Choroid plexus epithelial cell (primary cell): ENCODE measurements at places on chromosomes 5 and 9.
A peak's percentile ranks its signal among the peaks of the same experiment; 100 is the strongest.

- DNase-seq: peak; percentile 19
Measured at GRCh38 chr5:160353379-160353778, 17.0 kb downstream of the C1QTNF2 start.

- peak; percentile 94 for DNase-seq
Measured at GRCh38 chr5:9653811-9654210, 23.7 kb upstream of the TAS2R1 start.

DNA sequence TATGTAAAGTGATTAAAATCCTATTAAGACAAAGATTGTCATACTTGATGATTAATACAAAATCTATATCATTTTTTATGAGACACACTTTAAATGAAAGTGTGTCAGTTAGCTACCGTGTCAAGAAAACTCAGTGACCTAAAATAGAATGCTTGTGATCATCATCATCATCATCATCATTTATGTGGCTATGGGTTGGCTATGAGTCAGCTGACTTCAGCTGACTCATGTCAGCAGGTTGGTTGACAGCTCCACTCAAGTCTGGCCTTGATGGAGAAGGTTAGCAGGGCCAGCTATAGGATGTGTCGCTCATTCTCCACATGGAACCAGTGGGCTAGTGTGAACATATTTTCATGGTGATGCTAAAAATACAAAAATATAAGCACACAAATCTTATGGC, 43.8 kb upstream of the ZNF300 start:
- no peak for DNase-seq

DNA sequence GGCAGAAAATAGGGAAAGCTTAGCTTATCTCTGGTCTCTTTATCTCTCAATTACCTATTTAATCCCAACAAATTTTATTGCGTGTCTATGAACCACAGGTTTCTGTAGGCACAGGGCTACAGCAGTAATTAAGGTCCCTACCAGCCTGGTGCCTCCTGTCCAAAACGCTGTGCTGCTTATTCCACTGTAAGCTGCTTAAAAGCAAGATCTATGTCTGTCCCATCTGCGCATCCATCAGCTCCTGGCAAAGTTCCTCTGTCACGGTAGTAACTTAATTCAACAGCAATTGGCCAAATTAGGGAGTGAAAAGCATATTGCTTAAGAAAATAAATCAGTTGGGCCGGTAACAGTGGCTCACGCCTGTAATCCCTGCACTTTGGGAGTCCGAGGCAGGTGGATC, 235.8 kb upstream of the VLDLR start:
- no peak for DNase-seq

DNA sequence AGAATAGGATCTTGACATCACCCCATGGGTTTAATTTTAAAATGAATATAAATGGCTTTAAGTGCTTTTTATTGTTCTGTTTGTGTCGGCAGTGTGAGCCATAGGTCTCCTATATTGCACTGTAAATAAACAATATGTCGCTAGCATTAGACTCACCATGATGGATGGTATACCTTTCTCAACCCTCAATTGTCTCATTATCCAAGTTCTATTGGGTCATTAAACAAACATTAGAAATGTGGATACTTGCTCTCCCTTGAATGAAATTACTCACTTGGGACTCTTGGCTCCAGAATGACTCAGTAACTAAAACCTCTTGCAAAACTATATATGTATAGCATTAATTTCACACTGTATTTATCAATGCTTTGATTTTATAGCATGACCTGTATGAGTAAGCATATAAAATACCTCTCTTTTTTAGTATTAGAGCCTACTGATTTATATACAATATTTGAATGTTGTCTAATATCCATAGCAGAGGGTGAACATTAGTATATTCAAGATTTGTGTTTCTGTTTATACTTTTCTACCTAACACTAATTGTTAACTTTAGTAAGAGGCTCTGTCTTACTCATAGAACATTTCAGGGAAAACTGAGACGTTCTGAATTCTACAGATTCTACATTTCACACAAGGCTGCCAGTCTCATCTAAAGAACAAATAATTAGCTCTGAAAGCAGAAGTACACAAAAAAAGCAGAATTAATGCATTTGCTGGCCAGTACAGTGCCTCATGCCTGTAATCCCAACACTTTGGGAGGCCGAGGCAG, 303.8 kb upstream of the PRR16 start:
- DNase-seq: peak; percentile 56

GRCh38 chr5:157860898-157861890, 2.2 kb upstream of the CLINT1 start:
- DNase-seq: no peak

DNA sequence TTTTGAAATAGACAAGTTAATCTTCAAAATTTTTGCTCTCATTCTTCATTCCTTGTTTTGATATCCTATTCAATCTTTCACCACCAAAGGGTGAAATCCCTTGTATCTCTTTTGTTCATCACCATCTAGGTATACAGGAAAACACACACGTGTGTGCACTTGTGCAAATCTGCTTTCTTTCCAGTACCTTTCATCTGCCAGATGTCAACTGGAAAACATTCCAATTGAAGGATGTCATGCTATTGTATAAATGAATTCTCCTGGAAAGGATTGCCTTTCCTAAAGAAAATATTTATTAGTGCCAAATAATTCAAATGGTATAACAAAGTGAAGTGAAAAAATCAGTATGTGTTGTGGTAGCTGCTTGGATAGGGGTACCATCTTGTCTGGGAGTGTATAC, 123.7 kb downstream of the RANBP17 start:
- DNase-seq: peak; percentile 13

DNA sequence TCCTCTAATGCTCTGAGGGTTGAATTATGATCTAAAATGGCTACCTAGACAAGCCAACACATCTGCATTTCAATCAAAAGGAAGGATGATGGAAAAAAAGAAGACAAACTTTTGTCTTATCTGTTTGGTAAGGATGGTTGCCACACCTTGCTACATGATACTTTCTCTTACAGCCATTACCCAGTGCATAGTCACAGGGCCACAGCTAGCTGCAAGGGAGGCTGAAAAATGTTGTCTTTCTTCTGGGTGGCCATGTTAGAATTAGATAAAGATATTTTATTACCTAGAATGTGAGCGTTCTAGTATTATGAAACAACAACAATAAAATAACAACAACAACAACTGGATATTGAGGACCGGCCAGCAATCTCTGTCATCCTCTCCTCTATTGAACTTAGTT, 4.7 kb upstream of the AOPEP start:
- DNase-seq: no peak

GRCh38 chr9:2271426-2271825, 256.3 kb downstream of the SMARCA2 start:
- DNase-seq: peak; percentile 39

DNA sequence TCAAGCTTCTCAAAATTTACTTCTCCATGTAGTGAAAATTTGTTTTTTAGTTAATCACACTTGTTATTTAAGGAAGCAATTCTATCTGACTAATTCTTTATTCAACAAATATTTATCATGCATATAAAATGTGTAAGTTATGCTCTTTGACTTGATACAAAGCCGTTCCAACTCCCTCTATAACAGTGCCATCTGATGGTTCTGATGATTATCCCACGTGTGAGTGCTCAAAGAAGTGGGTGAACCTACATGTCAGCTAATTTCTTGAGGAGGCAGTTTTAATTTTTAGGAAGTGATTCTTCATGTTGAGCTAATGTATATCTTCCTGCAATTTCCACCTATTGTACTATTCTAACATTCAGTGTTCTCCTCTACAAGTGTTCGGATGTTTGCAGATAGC, 88.8 kb upstream of the BRINP1 start:
- no peak for DNase-seq

DNA sequence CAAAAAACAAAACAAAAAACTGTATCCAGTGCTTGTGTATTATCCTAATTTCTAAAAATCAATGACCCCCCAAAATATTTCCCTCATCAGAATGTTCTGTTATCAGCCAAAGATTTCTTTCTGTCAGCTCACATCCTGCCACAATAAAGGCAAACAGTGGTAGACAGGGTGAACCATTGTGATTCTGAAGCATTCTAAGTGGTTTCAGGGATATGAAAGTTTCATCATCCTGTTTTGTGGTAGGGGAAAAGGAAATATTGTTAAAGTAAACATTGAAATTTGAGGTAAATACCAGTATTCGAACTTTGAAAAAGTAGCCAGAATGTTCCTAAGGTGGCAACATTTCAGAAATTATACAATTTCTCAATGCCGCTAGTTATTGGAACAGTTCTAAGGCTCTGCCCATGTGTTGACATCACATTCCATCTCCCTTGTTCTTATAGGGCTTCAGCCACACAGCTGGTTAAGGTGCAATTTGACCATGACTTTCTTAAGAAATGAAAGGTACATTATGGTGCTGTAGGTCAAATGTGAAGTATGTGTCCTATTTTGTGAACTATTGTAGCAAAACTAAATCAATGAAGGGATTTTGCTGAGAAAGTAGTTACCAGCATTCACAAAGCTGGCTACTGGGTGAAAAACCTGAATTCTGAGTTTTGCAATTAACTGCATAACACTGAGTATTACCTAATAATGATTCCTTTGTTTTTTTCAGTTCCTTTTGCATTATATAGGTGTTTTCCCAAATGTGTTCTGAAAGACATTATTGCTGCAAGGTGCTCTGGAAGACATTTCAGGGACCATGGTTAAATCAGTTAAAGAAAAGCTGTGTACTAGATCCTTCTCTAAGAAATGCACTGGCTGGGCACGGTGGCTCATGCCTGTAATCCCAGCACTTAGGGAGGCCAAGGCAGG, 107.6 kb upstream of the RASGRF2 start:
- DNase-seq: peak; percentile 47

DNA sequence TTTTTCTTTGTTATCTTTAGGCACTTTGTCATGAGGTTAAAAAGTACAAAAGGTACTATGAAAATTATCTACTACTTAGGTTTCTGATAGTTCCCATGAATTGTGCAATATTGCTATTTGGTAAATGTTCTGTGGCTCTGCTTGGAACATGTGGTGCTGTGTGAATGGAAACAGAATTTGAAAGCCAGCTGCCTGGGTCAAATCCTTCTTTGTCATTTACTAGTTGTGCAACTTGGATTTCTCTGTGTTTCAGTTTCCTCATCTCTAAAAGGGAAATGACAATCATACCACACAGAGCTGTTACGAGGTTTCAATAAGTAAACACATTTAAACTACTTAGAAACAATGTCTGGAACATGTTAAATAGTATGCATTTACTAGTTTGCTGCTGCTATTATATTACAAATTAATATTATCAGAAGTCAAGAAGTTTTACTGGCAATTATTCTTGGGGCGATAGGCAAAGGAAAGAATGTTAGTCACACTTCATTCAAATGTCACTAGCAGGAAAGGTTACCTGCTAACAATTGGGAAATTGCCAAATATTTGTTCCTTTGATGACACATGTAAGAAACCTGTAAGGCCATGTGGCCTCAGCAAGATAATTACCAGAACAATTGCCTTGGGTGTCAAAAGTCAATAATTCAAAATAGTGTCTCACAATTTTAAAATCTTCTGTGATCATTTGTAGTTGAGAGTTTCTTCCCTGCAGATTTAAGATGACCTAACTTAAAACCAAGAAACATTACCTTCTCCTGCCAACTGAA, 184.8 kb downstream of the KIAA0825 start:
- DNase-seq: peak; percentile 97

GRCh38 chr5:56838409-56839039, 23.2 kb downstream of the MAP3K1 start:
- peak; percentile 78 for DNase-seq

- no peak for DNase-seq
Measured at GRCh38 chr5:123559434-123559775, 47.4 kb downstream of the CSNK1G3 start.

GRCh38 chr9:98040212-98040611, 16.3 kb upstream of the NANS start:
- DNase-seq: no peak

- DNase-seq: no peak
Measured at GRCh38 chr9:922171-922570, 54.3 kb upstream of the DMRT3 start.

DNA sequence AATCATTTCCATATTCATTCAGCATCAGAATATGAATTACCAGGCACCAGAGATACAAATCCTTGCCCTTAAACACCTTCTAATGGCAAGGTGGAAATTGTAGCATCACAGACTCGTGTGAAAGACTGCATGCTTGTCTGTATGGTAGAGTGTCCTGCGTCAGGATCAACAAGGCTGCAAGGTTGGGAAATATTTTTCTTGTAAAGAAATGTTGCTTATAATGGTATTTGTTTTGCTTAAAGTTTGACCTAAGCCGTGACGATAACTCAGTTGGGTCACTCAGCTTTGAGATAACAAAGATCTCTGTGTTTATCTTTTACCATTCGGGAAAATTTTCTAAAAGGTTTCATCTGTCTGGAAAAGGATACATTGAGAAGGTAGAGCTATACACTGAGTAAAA, 87.6 kb downstream of the BASP1 start:
- peak; percentile 76 for DNase-seq

GRCh38 chr5:82362636-82363035, 84.5 kb upstream of the RPS23 start:
- DNase-seq: no peak
